ENCODE measurements at places on chromosomes 7 and 10.

GRCh38 chr7:123571684-123572083 lies 14.1 kb upstream of the NDUFA5 start:
- H3K4me1 ChIP-seq: no peaks in the 10 kb centered on the region
- H3K27me3 ChIP-seq: peaks cover 5% of the 10 kb centered on the region
- no peak overlapping the region for H3K27ac ChIP-seq
- no peaks in the 10 kb centered on the region for H3K36me3 ChIP-seq

DNA sequence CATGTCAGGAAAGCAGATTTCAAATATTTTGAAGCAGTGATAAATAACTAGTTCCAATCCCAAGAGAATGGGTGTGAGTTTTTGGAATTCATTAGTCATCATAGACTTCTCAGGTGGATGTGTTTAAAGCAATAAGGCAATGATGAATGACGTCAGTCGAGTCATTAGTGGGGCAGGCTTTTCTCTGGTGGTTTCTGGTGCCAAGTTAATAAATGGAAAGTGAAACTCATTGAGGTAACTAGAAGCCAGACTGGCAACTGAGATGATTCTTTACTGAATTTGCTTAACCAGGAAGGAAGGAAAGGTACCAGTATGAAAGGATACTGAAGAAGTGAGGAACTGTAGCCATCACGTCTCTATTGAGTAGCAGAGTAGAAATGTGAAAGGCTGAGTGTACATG lies 311.0 kb downstream of the GPAM start:
- no peak overlapping the region for H3K27ac ChIP-seq
- no peaks in the 10 kb centered on the region for H3K36me3 ChIP-seq
- H3K4me3 ChIP-seq: no peak overlapping the region
- H3K4me1 ChIP-seq: peaks cover 6% of the 10 kb centered on the region
- no peak for DNase-seq

DNA sequence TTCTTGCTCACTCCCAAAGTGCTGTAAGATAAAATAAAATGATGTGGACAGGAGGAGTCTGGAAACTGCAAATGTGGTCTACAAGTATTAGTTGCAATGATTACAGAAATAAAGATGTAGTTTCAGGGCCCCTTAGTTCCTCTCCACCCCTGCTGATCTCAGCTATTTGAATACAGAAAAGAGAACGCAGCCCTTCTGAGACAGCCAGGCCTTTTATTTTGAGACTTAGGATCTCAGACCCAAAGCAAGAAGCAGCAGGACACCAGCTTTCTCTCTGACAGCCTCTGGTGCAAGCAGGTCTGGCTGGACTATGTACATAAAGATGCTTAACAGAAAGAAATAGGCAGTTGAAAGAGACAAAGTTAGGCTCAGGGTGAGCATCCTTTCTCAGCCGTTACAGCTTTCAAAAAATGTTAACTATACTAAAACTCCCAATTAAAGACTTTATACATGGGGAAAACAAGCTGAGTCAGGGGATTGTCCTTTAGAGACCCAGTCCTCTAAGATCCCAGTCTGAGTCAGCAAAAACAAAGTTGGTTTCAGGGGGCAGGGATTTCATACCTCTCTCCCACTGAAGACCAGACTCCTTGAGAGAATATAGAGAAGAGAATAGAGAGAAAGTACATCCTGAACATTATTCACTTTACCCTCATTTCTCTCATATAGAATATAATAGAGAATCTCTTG lies 220.4 kb downstream of the TMEM178B start:
- H3K27ac ChIP-seq: no peak overlapping the region
- H3K36me3 ChIP-seq: no peaks in the 10 kb centered on the region
- H3K27me3 ChIP-seq: peaks cover 9% of the 10 kb centered on the region
- H3K4me1 ChIP-seq: no peaks in the 10 kb centered on the region
- no peak overlapping the region for H3K4me3 ChIP-seq

GRCh38 chr10:116055252-116055916 lies 217.6 kb downstream of the GFRA1 start:
- no peak overlapping the region for H3K4me3 ChIP-seq
- no peaks in the 10 kb centered on the region for H3K27me3 ChIP-seq
- no peak overlapping the region for H3K27ac ChIP-seq
- no peak for DNase-seq
- H3K36me3 ChIP-seq: no peaks in the 10 kb centered on the region

DNA sequence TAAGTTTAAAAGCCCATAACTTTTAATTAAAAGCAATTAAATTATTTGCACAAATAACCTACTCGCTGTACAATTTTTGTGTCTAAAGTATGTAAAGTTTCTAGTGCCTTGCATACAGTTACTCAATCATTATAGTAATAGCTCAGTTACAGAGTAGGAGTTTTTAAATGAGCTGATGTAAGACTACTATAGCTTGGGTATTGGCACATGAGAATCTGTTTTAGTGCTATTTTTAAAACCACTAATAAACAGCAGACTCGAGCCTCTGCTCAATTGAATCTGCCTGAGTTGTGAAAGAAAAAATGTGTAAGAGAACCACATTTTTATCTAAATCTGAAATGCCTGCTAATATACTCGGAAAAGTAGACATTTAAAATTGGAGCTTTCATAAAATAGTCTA lies 31.1 kb downstream of the CTNNA3 start:
- no peak for DNase-seq
- H3K4me3 ChIP-seq: no peak overlapping the region
- no peaks in the 10 kb centered on the region for H3K36me3 ChIP-seq
- peaks cover 20% of the 10 kb centered on the region for H3K27me3 ChIP-seq
- H3K27ac ChIP-seq: no peak overlapping the region

DNA sequence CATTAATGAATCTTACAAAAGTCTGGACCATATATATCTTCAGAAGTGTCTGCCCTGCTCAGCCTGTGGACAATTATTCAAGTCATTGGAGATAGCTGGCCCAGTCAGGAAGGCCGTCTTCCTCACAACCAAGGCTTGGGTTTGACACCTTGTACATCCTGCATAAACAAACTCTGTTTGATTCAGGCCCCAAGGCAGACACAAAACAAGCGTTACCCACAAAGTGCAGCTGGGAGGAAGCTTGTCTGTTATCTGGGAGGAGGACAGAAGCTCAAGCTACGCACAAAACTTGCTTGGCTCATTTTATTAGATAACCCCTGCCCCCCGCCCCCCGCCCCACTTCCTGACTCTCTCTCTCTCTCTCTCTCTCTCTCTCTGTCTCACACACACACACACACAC lies 166.9 kb upstream of the WDR11 start:
- H3K4me1 ChIP-seq: no peaks in the 10 kb centered on the region
- H3K4me3 ChIP-seq: no peak overlapping the region
- no peak overlapping the region for H3K27ac ChIP-seq
- H3K27me3 ChIP-seq: no peaks in the 10 kb centered on the region

GRCh38 chr10:25177754-25178135 lies 2.9 kb downstream of the GPR158 start:
- H3K36me3 ChIP-seq: peaks cover 6% of the 10 kb centered on the region
- no peak overlapping the region for H3K4me3 ChIP-seq
- H3K4me1 ChIP-seq: peaks cover 4% of the 10 kb centered on the region
- peaks cover 46% of the 10 kb centered on the region for H3K27me3 ChIP-seq

DNA sequence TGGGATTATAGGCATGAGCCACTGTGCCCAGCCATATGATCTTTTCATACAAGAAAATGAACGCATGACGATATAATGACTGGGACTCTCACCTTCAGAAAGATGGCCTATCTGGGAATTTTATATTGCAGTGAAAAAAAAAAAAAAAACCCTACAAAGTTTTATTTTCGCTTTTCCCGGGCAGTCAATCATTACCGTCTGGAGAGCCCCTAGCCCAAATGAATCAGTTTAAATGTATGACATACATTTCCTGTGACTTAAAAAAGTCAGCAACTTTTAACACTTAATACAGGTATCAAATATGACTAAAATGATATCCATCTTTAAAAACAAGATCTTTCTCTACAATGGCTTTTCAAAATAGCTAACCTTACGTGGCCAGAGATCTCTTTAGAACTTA lies 48.2 kb upstream of the NMT2 start:
- no peak overlapping the region for H3K4me3 ChIP-seq
- no peaks in the 10 kb centered on the region for H3K27me3 ChIP-seq
- H3K36me3 ChIP-seq: peaks cover 2% of the 10 kb centered on the region
- DNase-seq: no peak

GRCh38 chr7:74627661-74628411 lies 29.7 kb upstream of the GTF2I start:
- no peaks in the 10 kb centered on the region for H3K36me3 ChIP-seq
- no peak overlapping the region for H3K27ac ChIP-seq
- no peak for DNase-seq
- no peak overlapping the region for H3K4me3 ChIP-seq
- H3K27me3 ChIP-seq: no peaks in the 10 kb centered on the region

DNA sequence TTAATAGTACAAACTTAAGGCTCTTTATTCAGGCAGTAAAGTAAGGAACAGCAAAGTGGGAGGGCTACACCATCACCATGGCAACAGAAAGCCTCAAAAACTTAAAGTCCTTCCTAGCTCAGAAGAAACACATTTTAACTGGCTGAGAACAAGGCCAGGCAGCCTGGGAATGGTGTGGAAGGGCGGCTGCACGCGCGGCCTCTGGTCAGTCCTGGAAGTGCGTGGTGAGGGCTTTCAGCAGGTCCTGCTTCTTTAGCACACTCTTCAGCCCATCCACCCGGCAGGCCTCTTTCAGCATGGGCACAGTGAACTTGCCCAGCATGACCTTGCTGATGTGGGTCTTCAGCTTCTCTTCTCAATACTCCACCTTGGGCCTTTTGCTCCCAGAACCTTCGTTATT lies 133.0 kb downstream of the CYP26A1 start:
- H3K4me1 ChIP-seq: no peaks in the 10 kb centered on the region
- no peak overlapping the region for H3K27ac ChIP-seq
- H3K27me3 ChIP-seq: peaks cover 6% of the 10 kb centered on the region
- H3K36me3 ChIP-seq: no peaks in the 10 kb centered on the region
- no peak for DNase-seq

- no peak overlapping the region for H3K4me3 ChIP-seq
- no peaks in the 10 kb centered on the region for H3K27me3 ChIP-seq
- no peak overlapping the region for H3K27ac ChIP-seq
These were observed 33.2 kb downstream of the SEMA3A start for GRCh38 chr7:84161398-84161797.

DNA sequence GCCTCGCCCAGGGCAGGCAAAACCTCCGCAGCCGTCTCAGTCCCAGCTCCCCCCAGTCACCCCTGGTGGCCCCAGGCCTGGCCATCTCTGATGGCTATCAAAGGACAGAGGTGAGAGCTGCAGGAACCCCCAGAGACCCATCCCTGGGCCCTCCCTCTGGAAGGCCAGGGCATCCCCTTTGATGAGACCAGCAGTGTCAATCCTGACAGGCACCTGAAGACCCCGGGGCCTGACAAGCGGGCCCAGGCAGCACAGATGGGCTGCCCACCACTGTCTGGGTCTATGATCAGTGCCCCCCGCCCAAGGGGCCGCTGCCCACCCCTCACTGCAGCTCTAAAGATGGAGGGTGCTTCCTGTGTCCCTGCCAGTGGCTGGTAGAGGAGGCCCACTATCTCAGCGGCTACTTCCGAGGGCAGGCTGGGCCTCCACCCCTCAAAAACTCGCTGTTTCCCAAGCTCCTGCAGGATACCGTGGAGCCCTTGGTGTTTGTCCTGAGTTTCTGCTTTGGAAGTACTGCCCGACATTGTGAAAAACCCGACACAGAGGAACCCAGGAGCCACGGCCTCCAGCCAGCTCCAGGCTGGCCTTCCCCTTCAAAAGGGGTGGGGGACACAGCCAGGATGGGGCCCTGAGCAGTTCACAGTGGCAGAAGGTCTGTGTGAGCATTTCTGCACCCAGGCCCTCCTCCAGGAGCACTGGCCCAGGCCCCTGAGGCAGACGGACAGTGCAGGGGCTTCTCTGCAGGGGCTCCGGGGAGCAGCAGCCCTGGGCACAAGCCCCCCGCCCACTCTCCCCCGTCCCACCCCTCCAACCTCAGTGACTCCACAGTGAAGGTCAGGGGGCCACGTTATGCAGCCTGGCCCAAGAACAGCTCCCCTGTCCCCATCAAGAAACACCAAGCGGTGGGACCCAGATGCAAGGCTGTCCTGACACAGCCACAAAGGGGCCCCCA lies 99.2 kb downstream of the PDGFA start:
- no peaks in the 10 kb centered on the region for H3K36me3 ChIP-seq
- no peaks in the 10 kb centered on the region for H3K27me3 ChIP-seq
- no peak for DNase-seq

- H3K27me3 ChIP-seq: no peaks in the 10 kb centered on the region
- H3K4me3 ChIP-seq: no peak overlapping the region
- peaks cover 9% of the 10 kb centered on the region for H3K36me3 ChIP-seq
- DNase-seq: no peak
- H3K4me1 ChIP-seq: peaks cover 35% of the 10 kb centered on the region
These were observed 4.9 kb downstream of the SMURF1 start for GRCh38 chr7:99139036-99139435.

DNA sequence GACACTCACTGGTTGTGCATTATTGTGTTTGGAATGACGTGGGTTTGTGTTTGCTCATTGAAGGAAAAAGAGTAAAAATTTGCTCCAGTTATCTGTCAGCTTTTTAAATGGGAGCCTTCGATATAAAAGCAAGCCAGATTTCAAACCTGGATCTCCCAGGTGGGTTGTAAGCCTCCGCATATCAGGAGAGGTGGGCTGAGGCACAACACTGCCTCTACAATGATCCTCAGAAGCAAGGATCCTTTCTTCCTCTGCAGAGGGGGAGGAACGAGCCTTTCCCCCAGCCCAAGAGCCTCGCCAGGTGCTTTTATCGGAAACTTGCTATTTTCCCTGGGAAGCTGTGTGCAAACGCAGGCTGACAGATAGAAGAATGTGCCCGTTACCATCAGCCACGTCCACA lies 331.0 kb upstream of the MGMT start:
- no peak overlapping the region for H3K4me3 ChIP-seq
- H3K36me3 ChIP-seq: no peaks in the 10 kb centered on the region
- DNase-seq: no peak
- H3K4me1 ChIP-seq: no peaks in the 10 kb centered on the region
- H3K27ac ChIP-seq: no peak overlapping the region

DNA sequence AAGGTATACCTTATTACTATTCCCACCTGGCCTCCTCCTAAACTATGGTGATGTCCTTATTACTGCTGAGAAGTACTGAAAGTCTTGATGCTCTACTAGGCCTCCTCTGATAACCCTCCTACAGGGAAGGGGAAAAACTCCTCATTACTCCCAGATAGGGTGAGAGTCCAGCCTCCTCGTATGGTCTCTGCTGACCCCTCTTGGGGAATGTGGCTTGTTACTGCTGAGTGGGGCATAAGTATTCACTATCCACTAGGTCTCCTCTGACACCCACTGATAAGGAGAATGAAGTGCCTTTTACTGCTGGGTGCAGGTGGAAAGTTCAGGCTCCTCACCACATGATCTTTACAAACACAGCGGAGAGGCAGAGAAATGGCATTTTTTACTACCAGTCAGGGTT lies 222.9 kb downstream of the CHRM2 start:
- H3K4me3 ChIP-seq: no peak overlapping the region
- H3K27ac ChIP-seq: no peak overlapping the region
- H3K4me1 ChIP-seq: no peaks in the 10 kb centered on the region
- no peaks in the 10 kb centered on the region for H3K27me3 ChIP-seq
- no peak for DNase-seq
- no peaks in the 10 kb centered on the region for H3K36me3 ChIP-seq
